ENCODE measurements at places on chromosomes 2 and 18. TPM values are rescaled to one million over a fixed set of nuclear protein-coding genes. Genes with fewer than 3 reads are reported as not detected.

Gene VWC2L
- total RNA-seq = not detected

Gene CCL20
- total RNA-seq = 1.5 TPM

DNA sequence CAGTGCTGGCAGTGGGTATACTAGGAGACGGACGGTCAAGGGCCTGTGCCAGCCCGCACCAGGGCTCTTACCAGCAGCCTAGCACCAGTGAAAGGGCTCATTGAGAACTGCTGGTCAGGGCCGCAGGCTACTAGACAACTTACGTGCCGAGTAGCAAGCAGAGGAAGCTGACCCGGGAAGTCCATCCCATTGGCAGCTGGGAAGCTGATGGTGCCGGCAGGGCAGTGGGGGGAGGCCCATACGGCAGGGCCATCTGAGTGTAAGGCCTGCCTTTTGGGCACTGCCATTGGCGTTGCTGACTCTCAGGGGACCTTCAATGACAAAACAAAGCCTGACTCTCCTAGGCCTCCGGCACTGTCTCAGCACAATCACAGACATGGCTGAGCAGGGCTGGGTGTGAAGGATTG lies 20.6 kb downstream of the EFR3B start:
- no peak overlapping the region for H3K4me3 ChIP-seq
- no peaks in the 10 kb centered on the region for H3K4me1 ChIP-seq
- no peaks in the 10 kb centered on the region for H3K36me3 ChIP-seq
- H3K27ac ChIP-seq = no peak overlapping the region
- no peaks in the 10 kb centered on the region for H3K27me3 ChIP-seq
- no peak for DNase-seq

DNA sequence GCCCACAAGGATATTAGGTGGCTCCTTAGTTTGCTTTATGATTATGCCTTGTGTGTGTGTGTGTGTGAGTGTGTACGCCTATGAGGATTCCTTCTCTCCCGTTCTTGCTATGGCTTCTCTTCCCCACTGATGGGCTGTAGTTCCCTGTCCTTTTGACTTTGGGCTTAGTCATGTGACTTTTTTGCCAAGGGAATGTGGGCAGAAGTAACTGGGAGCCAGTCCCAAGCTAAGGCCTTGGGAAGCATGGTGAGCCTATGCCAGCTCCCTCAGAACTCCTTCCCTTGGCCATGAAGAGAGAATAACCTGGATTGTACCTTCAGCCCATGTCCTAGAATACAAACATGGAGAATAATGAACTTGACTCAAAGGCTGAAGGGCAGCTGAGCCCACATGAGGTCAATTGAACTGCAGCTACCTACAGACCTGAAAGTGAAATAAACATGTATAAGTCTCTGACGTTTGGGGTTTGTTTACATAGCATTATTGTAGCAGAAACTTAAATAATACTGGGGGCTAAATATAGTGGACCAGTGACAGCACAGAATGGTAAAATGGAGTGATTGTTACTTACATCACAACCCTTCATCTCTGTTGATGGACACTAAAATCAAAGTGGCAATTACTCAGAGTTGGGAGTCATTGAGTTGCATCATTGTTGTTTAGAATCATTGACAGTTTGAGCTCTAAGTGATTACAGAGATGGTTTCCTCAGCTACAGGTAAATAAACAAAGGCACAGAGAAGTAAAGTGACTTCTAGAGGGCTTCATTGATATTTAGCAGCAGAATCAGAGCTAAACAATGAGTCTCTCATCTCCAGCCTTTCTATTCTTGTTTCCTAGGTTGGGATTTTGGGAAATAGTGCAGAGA lies 15.3 kb upstream of the IL36G start:
- DNase-seq = no peak
- H3K4me1 ChIP-seq = no peaks in the 10 kb centered on the region
- H3K4me3 ChIP-seq = no peak overlapping the region

GRCh38 chr2:86314125-86314524 lies 23.3 kb downstream of the REEP1 start:
- H3K4me3 ChIP-seq = no peak overlapping the region
- no peak for DNase-seq
- H3K27me3 ChIP-seq = no peaks in the 10 kb centered on the region
